ENCODE measurements at places on chromosomes 13 and 19.

- H3K4me3 ChIP-seq = no peak overlapping the region
- no peak overlapping the region for H3K27ac ChIP-seq
- no peaks in the 10 kb centered on the region for H3K36me3 ChIP-seq
- no peaks in the 10 kb centered on the region for H3K4me1 ChIP-seq
- H3K27me3 ChIP-seq = no peaks in the 10 kb centered on the region
These were observed 929.1 kb downstream of the PCDH9 start for GRCh38 chr13:66301006-66301405.

DNA sequence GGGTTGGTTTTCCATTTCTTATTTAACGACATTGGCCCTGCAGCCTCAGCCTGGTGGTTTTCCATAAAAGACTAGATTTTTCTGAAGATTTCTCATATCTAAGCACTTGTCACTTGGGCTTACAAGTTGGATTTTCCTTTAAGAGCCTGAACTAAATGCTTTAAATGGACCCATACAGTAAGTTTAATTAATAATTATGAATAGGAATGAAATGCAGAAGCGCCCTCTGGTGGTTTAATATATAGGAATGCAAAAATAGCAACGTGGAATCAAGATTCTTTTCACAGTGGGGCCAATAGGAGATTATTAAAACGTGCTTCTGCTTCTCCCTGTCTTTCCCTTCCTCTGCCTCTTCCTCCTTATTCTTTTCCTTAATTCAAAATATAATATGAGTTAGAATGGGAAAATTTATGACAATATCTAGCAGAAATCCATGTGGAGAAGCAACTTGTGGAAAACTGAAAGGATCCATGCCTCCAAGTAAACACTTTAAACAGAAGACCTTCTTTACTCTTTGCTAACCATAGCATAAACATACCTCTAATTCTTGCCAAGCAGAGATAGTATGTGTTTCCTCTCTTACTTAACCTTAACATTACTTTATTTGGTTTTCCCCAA lies 324.0 kb downstream of the GPC5 start:
- H3K4me3 ChIP-seq = no peak overlapping the region
- no peaks in the 10 kb centered on the region for H3K4me1 ChIP-seq
- H3K27me3 ChIP-seq = peaks cover 10% of the 10 kb centered on the region
- no peak for DNase-seq
- H3K27ac ChIP-seq = no peak overlapping the region

DNA sequence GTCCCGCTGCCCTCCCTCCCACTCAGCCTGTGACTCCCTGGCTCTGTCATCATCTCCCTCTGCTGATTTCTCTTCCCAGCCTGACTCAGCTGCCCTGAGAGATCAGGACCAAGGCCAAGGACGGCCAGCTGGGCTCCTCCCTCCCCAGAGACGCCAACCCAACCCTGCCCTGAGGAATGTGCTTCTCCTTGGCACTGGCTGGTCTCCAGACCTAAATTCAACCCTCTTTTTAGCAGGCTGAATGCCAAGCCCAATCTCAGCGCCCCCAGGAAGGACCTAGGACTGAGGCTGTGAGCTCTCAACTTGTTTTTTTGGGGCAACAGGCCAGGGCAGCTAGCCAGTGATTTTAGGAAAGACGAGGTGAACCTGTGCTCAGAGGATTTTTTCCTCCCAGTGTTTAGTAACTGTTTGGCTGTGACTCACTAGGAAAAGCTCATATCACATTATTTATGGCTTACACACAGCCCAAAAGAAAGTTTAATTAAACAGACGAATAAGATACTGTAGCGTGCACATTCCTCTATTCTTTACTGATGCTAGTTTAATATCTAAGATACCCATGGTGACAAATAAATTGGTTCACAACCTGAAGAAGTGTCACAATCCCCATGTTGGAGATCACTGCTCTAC lies 7.4 kb upstream of the IGFL1 start:
- no peak for DNase-seq
- H3K4me3 ChIP-seq = no peak overlapping the region
- peaks cover 83% of the 10 kb centered on the region for H3K27me3 ChIP-seq
- H3K27ac ChIP-seq = no peak overlapping the region
- H3K4me1 ChIP-seq = peaks cover 4% of the 10 kb centered on the region

GRCh38 chr13:74131227-74131626 lies 3.0 kb downstream of the KLF12 start:
- peak overlapping the region; percentile 95 for H3K4me3 ChIP-seq
- H3K27ac ChIP-seq = peak overlapping the region; percentile 57
- no peak for DNase-seq
- peaks cover 60% of the 10 kb centered on the region for H3K4me1 ChIP-seq
